Stomach (tissue), 19 donors: ENCODE measurements at places on chromosomes 7 and 10. TPM values are rescaled to one million over a fixed set of nuclear protein-coding genes. Genes with fewer than 3 reads are reported as not detected.

Gene CALML5
- not detected for total RNA-seq

DNA sequence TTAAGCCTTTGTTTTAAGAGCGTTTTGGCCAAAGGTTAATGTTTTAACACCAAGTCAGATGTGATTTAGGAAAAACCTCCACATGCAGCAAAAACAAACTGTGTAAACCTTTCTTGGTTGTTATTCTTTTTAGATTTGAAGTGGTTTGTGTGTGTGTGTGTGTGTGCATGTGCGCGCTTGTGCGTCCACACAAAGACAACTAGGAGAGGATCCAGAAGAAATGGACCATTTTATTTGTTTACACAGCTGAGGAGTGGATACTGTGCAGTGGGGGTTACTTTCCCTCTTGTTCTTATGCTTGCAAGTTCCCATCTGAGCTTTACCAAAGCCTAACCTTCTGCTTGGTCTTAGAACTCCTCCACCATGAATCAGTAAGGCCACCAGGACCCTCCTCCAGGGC, 20.0 kb downstream of the TCF7L2 start:
- DNase-seq, result no peak

GRCh38 chr7:55552320-55553023, 19.8 kb downstream of the VOPP1 start:
- DNase-seq, result peak; percentile 62

DNA sequence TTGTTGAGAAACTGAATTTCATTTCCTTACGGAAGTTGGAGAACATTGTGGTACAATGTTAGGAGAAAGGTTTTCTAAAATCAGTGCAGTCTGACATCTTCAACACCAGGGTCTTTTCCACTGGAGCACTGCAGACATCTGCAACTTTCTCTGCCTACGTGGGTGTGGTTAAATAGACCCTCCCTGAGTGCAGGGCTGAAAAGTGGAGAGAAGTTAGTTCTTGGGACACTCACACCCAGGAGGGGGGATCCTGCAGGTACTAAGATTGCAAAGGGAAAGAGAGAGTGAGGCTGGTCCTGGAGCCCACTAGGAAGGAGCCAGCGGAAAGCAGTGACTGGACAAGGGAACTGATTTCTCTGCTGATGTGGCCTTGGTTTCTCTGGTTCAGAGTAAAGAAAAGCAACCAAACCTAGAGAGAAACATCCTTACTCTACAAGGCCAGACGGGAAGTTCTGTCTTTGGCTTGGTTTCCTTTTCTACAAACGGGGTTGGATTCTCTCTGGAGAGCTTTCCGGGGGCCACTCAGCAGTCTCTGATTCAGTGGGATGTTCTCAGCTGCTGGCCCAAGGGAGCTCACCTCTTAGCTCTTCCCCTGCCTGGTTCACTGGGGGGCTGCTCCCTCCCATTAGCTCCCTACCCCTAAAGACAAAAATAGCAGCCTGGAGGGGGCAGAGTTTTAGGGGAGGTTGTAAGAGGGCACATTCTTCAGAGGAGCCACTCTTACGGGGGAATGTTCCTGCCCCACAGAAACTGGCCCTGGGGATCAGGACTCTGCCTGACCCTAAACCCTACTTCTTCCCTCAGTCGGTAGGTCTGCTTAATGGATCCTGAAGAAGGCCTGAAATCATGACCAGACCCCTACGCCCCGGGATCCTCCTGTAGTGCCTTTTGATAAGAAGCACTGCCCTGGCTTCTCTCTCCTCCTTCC, 2.7 kb downstream of the UPP1 start:
- DNase-seq, result no peak

DNA sequence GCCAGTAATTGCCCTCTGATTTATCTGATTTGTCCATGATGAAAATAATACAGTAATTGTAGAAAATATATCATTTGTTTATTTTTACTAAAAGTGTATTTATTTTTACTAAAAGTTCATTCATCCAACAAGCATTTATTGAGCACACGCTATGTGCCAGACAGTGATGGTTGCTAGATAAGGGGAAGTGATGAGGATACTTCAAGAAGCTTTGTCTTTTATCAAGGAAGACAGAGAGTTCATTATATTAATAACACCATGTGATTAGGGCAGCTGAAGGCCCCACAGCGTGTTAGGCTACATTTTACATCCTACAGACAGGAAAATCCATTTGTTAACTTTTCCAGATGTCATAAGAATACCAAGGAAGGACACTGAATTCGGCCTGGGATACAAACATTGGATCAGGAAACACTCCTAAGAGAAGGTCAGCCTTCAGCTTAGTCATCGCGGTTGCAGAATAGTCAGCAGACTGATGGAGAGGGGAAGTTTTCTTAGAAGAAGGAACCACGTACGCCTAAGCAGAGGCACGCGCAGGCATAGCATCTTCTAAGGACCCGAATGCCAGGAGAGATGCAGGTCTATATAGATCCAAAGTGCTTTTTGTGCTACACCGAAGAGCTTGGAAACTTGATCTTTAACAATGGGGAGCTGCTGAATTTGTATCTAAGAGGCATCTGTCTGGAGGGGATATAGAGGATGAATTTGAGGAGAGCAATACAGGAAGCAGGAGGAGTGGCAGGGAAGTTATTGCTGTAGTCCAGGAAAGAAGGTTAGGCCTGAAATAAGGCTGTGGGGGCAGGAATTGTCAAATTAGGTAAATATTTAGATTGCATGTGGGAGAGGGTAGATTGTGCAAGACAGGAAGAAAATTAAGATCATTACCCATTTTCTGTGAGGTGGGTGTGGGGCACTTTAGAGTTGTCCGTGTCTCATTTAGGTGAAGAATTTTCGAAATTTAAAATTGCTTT, 85.7 kb downstream of the LRGUK start:
- DNase-seq, result no peak

GRCh38 chr7:105612806-105613205, 31.5 kb upstream of the EFCAB10 start:
- no peak for DNase-seq
